ENCODE measurements at places on chromosomes 6 and 20. TPM values are rescaled to one million over a fixed set of nuclear protein-coding genes. Genes with fewer than 3 reads are reported as not detected.

NRSN1 gene
- not detected for total RNA-seq

ADAM33 gene
- not detected for total RNA-seq

NR2E1 gene
- not detected for total RNA-seq

TFAP2C gene
- not detected for total RNA-seq

BPIFB2 gene
- total RNA-seq = not detected

CAP2 gene
- not detected for total RNA-seq

YIPF3 gene
- total RNA-seq = 48.9 TPM

SLC16A10 gene
- 3.5 TPM for total RNA-seq

HLA-G gene
- 0.59 TPM for total RNA-seq

PRRT1 gene
- 0.55 TPM for total RNA-seq

RPS6KA2 gene
- 4.7 TPM for total RNA-seq

C20orf144 gene
- 0.16 TPM for total RNA-seq

DEFB124 gene
- total RNA-seq = not detected

DOK5 gene
- total RNA-seq = 4.8 TPM

PLTP gene
- total RNA-seq = 2.5 TPM

FUT9 gene
- total RNA-seq = not detected

MYLK4 gene
- total RNA-seq = 0.24 TPM

UNC93A gene
- total RNA-seq = not detected

UBD gene
- total RNA-seq = 2.5 TPM

TRIM15 gene
- total RNA-seq = not detected

CALHM5 gene
- not detected for total RNA-seq

LY6G6D gene
- not detected for total RNA-seq

PRSS35 gene
- not detected for total RNA-seq

RUNX2 gene
- total RNA-seq = 25.8 TPM
